ENCODE measurements at places on chromosomes 6 and 20. TPM values are rescaled to one million over a fixed set of nuclear protein-coding genes. Genes with fewer than 3 reads are reported as not detected.

GRCh38 chr20:25310921-25311728, 63.2 kb downstream of the PYGB start:
- peak; percentile 40 for DNase-seq

DNA sequence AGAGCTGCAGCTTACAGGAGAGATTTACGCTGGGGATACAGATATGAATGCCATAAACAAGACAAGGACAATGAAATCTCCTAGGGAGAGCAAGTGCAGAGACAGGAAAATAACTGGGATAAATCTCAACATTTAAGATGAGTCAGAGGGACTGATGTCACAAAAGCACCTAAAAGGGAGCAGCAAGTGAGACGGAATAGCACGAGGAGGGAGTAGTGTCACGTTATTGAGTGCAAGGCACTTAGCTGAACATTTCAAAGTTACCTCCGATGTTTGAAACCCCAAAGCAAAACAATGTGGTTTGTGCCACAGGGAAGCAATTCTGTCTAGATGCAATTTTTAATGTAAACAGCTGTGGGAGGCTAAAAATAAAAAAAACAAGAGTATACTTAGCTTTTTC, 1131.7 kb upstream of the EYS start:
- no peak for DNase-seq

GRCh38 chr20:23087587-23088251, 1.6 kb upstream of the CD93 start:
- no peak for DNase-seq

Gene CYP24A1
- not detected for total RNA-seq

Gene TCF15
- 0.28 TPM for total RNA-seq

- no peak for DNase-seq
Measured at GRCh38 chr6:158831571-158831970, 12.4 kb upstream of the EZR start.

Data from chondrocyte (in vitro differentiated cells).